SHP77 treated with DMSO at 0.1 percent for 48 hours (cell line): ENCODE measurements at places on chromosomes 12 and 14.

DNA sequence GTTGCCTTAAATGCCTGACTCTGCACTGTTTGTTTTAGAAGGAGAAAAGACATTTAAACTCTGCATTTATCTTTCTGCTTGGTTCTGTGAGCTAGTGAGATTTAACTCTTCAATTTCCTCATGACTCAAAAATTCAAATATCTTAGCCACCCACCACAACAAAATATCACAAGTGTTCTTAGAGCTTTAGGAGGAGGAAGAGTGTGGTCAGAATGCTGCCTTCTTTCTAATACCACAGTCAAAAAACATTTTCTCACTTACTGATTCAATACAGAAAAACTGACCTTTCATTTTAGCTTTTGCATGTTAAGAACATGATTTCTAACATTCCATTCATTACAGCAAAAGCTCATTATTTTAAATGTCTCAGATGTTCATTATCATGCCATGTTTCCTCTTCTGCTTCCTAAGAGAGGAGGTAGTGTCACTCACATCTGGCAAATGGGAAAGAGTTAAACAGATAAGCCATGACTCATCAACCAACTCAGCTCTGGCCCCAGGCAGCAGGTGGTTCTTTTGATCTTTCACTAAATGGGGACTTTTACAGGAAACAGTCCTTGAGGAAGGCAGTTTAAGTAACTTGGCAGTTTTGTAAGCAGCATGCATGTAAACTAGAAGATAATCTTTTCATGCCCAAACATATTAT is 56.4 kb upstream of the RNU6-8 start:
- peak; percentile 62 for DNase-seq

- DNase-seq = no peak
Observed at GRCh38 chr14:67595392-67595791, 4.7 kb downstream of the PIGH start.

- no peak for DNase-seq
Observed at GRCh38 chr12:120797677-120798642, 72.3 kb downstream of the ACADS start.

GRCh38 chr14:82445810-82446570 is 912.3 kb upstream of the SEL1L start:
- no peak for DNase-seq

- no peak for DNase-seq
Observed at GRCh38 chr12:88303335-88303734, 161.2 kb downstream of the TMTC3 start.

DNA sequence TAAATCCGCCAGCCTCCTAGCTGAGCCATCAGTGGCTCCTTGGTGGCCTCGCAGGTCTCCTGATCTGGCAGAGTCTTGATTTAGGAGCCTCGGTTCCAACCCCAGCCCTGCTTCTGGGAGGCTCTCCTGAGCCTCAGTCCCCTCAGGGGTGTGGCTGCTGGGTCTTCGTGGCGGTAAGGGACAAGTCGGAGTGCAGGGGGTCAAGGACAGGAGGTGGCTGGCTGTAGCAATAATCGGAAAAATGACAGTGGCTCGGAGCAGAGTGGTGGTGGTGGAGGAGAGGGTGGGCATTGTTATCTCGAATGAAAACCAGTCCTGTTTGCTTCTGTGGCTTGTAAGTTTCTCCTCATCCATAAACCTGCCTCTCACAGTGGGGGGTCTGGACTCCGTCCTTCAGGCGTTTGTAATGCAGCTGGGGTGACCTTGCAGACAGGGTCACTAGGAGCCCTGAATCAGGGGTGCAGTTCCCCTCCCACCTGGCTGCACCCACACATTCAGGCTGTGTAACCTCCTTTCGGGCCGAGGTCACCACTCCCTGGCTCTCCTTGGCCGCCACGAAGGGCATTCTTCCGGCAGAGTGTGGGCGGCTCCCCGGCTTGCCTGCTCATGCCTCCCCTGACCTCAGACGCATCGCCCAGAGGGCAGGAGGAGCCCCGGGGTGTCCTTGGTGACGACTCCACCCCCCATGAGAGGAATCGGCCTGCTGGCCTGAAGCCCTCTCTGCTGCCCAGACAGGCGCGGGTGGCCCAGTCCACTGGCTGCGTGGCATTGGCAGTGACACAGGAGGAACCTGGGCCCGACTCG is 8.1 kb downstream of the BCL7A start:
- no peak for DNase-seq

DNA sequence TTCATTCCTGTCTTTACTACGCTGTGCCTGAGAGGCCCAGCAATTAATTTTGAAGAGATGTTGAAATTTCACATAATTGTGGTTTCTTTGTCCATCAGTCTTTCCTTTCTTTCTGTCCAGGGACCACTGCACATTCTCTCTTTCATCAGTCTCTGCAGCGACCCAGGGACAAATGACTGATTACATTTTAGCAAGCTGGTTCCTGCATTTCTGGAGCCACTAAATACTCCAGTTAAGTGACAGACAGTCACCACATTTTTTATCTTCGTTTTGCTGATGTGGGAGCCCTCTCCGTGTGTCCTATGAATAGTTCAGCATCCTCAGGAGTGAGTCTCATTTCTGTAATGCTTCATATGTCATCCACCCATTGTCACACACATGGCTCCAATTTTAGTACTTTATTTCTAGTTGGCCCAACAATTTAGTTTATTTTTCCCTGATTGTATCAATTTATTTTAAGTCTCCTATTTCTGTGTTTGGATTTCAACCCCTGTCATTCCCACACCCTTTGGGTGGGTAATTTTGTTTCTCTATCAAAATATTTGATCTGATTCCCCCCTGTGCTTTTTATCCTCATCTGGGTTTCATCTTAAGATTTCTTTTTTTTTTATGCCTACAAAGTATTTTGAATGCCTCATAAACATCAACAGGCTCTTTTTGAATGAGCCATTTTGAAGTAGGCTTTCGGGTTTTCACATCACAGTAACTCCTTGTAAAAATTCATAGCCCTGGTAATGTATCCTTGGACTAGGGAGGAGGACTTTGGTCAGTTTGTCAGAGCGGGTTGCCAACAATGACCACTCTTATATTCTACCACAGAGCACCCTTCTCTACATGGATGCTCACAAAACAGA is 1196.5 kb downstream of the GALC start:
- no peak for DNase-seq

- DNase-seq = no peak
Observed at GRCh38 chr14:106174206-106174605, 647.8 kb downstream of the TMEM121 start.

DNA sequence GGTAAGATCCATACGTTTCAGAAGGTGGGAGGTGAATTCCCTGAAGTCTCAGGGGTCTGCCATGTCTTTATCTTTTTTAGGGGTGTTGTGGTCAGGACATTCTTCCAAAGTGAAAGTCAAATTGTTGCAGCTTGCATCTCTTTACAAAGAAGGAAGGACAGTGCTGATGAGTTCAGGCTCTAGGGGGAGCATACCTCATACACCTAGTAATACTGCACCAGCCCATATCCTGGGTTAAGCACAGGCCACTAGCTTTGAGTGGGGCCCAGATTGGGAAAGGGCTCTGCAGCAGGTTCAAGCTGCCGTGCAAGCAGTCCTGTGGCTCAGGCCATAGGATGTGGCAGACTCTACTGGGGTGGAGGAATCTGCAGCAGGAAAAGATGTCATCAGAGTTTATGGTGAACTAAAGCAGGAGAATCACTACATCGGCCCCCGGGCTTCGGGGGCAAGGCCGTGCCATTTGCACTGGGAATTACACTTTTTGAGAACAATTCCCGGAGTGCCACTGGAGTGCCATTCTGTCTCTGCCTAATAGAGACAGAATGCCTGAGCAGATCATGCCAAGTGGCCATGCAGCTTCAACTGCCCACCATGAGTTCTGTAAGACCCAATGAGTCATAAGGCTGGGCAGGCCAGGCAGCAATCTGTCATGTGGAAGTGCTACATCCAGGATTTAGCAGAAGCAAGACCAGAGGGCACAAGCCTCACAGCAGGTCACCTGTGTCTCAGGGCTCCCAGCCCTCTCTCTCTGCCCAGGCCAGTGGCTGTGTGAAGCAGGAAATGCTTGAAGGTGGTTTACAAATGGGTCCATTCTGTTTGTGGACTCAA is 32.3 kb downstream of the DIO3 start:
- no peak for DNase-seq

GRCh38 chr12:60066655-60067054 is 470.8 kb downstream of the SLC16A7 start:
- no peak for DNase-seq

- DNase-seq = no peak
Observed at GRCh38 chr12:91133871-91134270, 22.6 kb upstream of the LUM start.

DNA sequence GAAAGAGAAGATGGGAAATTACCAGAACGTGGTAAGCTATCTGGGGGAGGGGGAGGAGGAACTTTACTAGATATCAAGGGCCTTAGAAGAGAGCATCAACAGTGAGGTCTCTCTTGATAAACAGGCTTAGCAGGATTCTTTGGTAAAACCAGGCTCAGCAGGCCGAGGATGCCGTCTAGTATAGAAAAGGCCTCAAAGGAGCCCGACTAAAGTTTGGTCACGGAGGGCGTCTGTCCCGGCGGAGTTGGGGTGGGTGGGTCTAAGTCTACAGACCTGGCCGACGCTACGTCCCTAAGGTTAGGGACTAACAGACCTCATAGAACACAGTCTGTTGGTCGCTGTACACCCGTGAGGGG is 538 bp upstream of the TIGAR start:
- no peak for DNase-seq

- DNase-seq = peak; percentile 3
Observed at GRCh38 chr14:98623788-98624415, 648.1 kb downstream of the BCL11B start.

GRCh38 chr14:22476005-22476751 is 112.8 kb downstream of the DAD1 start:
- no peak for DNase-seq

- DNase-seq = no peak
Observed at GRCh38 chr14:30295980-30296379, 263.0 kb upstream of the G2E3 start.

DNA sequence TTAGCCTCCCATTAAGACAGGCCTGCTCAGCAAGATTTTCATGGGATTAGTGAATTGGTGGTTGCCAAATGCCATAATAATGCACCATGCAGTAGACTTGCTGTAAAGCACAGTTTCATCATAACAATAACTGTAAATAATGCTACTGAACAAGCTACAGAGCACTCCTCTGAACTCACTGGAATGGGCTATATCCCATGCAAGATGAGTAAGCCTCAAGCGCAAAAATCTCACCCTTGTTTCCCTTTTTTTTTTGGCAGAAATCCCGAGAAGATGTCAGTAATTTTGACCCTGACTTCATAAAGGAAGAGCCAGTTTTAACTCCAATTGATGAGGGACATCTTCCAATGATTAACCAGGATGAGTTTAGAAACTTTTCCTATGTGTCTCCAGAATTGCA is 145.9 kb upstream of the HIF1A start:
- DNase-seq = no peak

DNA sequence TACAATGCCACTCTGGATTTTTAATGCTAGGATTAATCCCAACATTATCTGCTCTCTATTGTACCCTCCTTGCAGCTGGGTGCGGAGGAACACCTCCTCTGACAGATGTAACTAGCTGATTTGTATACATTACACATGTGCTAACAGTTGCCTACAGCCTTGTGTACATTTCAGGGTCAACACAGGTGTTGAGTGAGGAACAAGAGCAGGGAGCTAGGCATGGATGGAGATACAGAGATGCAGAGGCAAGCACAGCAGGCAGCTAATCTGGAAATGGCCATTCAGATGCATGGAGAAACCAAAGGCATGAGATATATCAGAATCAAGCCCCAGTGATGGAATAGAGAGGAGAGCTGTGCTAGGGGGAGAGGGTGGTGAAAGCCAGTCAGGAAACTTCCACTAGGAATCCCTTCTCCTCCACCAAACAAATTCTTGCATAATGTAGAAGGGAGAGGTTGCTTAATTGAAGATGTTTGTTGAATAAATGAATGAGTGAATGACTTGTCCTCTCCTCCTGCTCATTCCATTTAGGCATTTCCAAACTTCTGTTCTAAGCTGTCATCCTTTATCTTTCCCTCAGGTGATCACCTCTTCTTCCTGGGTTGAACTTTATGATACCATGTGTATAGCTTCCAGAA is 313.2 kb downstream of the ATP23 start:
- DNase-seq = no peak
